ENCODE measurements at places on chromosomes 13 and 19.
A peak's percentile ranks its signal among the peaks of the same experiment; 100 is the strongest.

- DNase-seq, result no peak
These were observed 2.5 kb downstream of the COX6B1 start for GRCh38 chr19:35650581-35650980.

- no peak for DNase-seq
These were observed 5.4 kb upstream of the CAMSAP3 start for GRCh38 chr19:7590256-7590655.

DNA sequence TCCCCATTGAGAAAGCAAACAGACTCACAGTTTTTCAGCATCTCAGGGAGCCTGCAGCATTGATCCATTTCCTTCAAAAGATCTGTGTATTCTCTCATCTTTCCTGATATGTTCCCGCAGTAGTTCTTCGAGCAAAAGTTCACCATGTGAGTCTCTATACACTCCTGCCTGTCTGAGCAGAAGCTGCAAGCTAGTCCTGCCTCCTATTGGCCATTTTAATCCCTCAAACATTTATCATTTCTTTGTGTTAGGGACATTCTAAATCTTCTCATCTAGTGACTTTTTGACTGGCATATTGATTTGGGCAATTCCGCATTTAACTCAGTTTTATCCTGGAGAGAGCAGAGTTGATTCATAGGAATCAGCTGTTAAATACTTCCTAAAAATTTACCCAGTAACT lies 660.4 kb upstream of the KLF12 start:
- DNase-seq, result no peak

DNA sequence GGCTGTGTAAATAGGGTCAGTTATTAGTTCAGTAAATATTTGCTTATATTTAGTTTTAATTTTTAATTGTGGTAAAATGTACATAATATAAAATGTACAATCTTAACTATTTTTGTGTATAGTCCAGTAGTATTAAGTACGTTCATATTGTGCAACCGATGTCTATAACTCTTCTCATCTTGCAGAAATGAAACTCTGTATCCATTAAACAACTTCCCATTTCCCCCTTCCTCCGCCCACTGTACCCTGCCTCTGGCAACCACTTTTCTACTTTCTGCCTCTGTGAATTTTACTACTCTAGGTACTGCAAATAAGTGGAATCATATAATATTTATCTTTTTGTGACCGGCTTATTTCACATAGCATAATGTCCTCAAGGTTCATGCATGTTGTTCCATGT lies 24.4 kb downstream of the UBAC2 start:
- DNase-seq, result no peak

- DNase-seq, result no peak
These were observed 20.1 kb downstream of the SH3GL1 start for GRCh38 chr19:4380254-4380727.

GRCh38 chr13:45439781-45440462 lies 21.7 kb upstream of the SLC25A30 start:
- DNase-seq, result peak; percentile 42

DNA sequence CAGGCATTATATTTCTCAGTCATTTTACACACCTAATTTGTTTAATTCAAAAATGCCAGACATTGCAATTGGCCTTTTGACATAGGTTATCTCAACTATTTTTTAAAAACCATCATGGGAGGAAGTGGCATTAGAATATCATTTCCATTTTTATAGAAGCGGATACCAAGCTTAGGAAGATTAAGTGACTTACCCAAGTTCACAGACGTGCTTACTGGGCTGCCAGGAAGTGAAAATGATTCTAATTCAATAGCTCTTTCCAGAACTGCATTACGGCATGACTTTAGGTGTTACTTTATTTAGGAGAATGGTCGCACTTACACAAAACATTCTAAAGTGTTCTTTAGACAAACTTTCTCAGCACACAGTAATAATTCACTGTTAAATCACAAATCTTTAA lies 231.9 kb downstream of the KLF12 start:
- no peak for DNase-seq

DNA sequence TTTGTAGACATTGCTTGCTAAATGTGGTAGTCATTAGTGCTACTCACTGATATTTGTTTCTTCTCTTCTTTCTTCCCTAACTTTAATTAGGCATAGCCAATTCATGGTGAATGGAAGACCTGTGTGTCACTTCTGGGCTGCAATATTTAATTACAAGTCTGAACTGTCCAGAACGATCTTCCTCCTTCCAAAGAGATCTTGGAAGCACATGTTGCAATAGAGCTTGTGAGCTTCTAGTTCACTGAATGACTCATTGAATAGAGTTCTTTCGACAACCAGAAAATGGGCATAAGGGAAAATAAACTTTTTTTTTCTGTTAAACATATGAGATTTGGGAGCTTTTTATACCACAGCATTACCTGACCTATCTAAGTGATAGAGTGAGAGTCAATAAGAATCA lies 1264.6 kb downstream of the PCDH9 start:
- DNase-seq, result peak; percentile 21

- DNase-seq, result peak; percentile 56
These were observed 26.1 kb downstream of the ZMYM2 start for GRCh38 chr13:19984430-19985218.

GRCh38 chr19:45469945-45470761 lies 2.4 kb downstream of the FOSB start:
- DNase-seq, result peak; percentile 88

DNA sequence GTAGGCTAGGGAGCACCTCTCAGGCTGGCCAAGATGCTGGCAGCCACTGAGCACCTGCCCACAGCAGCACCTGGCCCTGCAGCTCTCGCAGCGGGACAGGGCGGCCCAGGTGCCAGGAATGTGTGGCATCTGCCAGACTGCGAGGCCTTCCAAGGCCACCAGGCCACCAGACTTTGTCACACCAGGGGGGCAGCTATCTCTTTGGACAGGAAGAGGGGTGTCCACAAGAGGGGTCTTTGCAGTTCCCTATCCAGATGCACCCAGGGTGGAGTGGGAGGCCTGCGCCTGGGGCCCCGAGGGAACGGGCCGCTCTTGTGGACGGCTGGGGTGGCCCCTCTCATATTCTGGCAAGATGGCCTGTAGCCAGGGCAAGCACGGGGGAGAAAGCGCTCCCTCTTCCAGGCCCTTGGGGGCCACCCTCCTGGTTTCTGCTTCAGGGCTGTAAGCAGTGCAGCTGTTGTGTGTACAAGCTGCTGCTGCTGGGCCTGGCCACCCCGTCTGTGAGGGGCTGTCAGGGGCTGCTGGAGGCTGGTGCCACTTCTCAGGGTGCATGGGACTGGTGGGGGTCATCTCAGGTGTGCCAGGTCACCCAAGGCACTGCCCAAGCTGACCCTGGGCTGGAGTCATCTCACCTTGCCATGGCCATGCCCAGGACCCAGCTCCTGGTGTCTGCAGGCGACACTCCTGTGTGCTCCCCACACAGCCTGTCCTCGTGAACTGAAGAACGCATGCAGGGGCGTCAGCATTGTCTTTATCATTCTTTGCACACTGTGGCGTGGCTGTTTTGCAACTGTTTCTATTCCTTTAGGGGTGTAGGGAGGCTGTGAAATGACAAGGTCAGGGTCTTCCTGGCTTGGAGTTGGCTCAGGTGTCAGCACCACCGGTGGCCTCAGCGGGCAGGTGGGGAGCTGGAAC lies 1.8 kb downstream of the TEX29 start:
- DNase-seq, result no peak

- no peak for DNase-seq
These were observed 42.7 kb downstream of the KDM4B start for GRCh38 chr19:5011476-5012238.

DNA sequence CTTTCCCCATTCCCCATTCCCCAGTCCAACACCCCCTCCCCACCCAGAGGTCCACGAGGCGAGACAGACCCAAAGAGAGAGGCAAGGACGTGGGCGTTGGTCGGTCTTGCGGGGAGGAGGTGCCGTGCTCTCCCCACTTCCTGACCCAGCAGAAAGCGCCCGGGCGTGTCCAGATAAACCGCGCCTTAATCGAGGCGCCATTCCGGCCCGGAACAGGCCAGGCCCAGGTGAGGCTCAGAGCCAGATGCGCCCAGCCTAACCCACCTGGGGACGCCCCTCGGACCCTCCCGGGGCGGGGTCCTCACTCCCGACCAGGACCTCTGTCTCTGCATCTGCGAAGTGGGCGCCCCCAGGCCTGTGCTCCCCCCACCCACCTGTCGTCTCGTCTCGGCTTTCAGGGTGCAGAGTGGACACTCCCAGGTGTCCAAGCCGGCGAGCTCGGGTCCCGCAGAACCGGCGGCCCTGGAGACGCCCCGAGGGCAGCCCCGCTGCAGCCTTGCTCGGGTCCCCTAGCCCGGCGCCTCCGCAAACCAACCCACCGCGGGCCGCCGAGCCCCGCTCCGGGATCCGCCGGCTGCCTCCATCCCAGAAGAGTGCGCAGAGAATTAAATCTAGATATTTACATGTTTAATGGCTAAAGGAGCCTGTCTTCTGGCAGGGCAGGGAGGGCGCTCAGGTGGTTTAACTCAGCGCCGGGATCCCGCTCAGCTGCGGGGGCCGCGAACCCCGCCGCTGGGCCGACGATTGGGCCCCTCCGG lies 5.0 kb upstream of the ONECUT3 start:
- no peak for DNase-seq

DNA sequence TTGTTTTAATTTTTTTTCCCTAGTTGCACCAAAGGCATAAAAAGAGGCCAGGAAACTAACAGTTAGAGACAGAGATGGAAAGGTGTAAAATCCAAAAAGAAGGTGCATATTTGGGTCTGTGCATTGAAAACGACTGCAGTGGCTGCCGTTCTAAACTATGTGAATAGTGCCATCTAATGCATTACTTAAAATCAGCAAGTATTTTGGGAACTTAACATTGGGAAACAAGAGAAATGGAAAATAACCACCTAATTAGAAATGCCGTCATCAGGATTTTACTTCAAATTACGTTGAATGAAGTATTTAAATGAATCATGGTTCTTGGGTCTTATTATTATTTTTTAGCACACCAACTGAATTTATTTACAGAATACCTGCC lies 189.5 kb upstream of the MIR17HG start:
- peak; percentile 40 for DNase-seq

GRCh38 chr13:27789495-27790303 lies 2.6 kb upstream of the GSX1 start:
- DNase-seq, result no peak

DNA sequence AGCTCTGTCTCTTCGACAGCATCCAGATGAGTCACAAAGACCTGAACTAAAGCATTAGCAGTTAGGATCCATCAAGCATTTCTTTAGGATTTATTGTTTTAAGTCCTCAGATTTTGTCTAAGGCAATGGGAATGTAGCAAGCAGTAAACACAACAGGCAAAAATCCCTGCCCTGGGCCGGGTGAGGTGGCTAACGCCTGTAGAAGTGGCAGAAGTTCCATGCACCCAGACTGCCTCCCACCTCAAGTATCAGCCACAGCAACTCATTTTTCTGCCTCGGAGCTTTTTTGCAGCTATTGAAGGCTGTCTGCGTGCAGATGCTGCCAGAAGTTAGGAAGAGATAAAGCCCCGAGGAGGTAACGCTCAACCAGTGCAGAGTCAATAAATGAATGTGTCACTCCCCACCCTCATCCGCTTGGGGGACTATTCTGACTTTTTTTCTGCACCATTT lies 47.1 kb upstream of the MRI1 start:
- DNase-seq, result no peak

GRCh38 chr19:33647146-33647545 lies 25.4 kb downstream of the CHST8 start:
- DNase-seq, result no peak

DNA sequence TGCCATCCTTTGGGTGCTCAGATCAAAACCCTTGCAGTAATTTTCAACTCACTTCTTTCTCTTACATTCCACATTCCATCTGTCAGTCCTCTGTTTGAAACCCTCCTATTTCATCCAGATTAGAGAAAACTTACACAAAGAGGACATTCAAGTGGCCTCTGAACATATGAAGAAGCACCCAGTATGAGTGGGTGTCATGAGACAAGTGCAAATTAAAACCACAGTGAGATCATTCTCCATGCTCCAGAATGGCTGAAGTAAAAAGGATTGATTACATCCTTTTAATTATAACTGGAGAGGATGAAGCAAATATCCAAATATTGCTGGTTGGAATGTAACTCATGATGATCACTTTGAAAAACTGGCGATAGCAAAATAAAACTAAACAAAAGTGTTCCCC lies 96.5 kb downstream of the MIPEP start:
- no peak for DNase-seq

GRCh38 chr19:45578861-45579260 lies 5.7 kb downstream of the OPA3 start:
- no peak for DNase-seq

GRCh38 chr13:22744688-22745452 lies 435.9 kb upstream of the SGCG start:
- no peak for DNase-seq

GRCh38 chr19:1513499-1514294 lies 878 bp upstream of the ADAMTSL5 start:
- DNase-seq, result no peak

DNA sequence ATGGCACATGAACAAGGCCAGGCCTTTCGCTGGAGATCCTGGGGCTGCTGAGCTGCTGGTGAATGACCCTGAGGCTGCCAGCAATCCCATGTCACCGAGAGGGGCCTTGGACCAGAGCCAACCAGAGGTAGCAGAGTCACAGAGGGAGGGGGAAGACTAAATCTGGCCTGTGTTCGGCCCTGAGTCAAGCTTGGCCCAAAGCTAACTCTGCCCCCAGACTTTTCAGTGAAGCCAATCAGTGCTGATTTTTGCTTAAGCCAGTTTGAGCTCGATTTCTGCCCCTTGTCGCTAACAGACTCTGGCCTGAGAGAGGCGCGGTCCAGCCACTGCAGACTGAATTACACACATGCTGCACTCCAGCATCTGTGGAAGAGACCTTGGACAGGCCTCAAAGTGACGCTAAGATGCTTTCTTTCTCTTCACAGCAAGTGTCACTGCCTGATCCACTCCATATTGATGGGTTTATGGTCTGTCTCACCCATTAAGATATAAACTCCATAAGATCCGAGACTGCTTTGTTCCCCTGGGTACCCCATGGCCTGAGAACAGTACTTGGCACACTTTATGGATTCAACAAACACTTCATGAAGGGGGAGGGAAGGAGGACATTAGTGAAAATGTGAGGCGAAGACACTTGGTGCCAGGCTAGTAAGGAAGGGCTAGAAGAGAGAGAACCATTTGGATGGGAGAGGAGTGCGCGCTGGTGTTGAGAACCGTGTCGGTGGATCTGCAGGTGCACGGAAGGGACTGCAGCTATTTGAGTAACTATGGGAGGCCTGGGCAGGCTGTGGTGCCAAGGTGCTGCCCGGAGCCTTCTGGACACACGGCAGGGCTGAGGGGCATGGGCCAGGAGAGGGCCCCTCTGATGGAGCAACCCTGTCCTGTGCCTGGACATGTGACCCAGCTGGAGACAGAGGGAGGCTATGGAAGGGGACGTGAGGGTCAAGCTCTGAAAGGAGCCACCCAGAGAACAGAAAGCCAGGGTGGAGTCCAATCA lies 17.6 kb downstream of the RANBP3 start:
- DNase-seq, result no peak

- no peak for DNase-seq
These were observed 13.0 kb upstream of the FPR3 start for GRCh38 chr19:51781999-51782398.

DNA sequence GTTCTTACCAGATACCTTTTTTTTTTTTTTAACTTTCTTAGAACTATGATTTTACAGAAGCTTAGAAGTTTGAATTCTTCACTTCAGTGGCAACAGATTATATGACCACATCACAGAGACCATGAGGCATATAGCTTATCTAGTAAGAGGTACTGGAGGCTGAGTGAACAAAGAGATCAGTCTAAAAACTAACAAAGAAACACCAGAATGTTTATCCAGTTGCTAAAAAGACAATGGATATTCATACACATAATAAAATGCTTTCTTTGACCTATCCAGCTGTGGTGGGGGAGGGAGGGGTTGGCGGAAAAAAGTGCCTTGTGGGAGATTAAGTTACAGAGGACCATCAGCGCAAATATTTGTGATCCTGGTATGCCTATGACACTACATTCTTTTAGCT lies 34.7 kb upstream of the SLITRK6 start:
- DNase-seq, result no peak

GRCh38 chr19:31277516-31277915 lies 71.7 kb downstream of the TSHZ3 start:
- no peak for DNase-seq

Data from renal cortical epithelial cell (primary cell).